IMR-90 (cell line): ENCODE measurements at places on chromosomes 7 and 10. TPM values are rescaled to one million over a fixed set of nuclear protein-coding genes. Genes with fewer than 3 reads are reported as not detected.

ZNF12 gene
- 20.8 and 22.8 TPM in 2 replicates for total RNA-seq

- no peaks in the 10 kb centered on the region for H3K4me1 ChIP-seq
- no peak for DNase-seq
- no peak overlapping the region for H3K27ac ChIP-seq
- no peak overlapping the region for H3K4me3 ChIP-seq
These were observed 644.2 kb upstream of the FOXK1 start for GRCh38 chr7:4037877-4038276.

GRCh38 chr10:113927440-113927839 is 73.0 kb downstream of the NHLRC2 start:
- no peak overlapping the region for H3K4me3 ChIP-seq
- no peaks in the 10 kb centered on the region for H3K36me3 ChIP-seq
- no peak overlapping the region for H3K27ac ChIP-seq
- no peaks in the 10 kb centered on the region for H3K4me1 ChIP-seq
- no peak for DNase-seq
- H3K27me3 ChIP-seq = no peaks in the 10 kb centered on the region; the same call in 1 of the 2 replicates

CLCN1 gene
- not detected in 2 replicates for total RNA-seq

SEC31B gene
- 1.1 and 1.3 TPM in 2 replicates for total RNA-seq

DNA sequence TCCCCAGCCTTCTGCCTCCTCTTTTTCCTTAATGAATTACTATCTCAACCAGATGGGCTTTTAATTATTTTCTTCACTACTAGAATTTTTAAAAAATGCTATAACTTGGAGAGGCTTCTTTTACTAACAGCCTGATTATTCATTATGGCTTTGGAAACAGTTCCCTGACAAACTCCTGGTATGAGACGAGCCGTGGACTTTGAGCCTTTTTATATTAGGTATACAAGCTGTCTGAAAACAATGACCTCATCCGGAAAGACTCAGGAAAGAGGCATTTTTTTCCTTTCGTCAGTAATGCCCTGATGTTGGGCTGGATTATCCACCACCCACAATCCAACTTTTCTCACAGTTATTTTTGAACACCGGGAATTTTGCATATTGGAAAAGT is 26.7 kb upstream of the ABLIM1 start:
- H3K36me3 ChIP-seq = no peaks in the 10 kb centered on the region
- no peak overlapping the region for H3K4me3 ChIP-seq
- no peaks in the 10 kb centered on the region for H3K27me3 ChIP-seq
- no peak overlapping the region for H3K27ac ChIP-seq
- peak; percentile 85 for DNase-seq

- no peaks in the 10 kb centered on the region; the same call in 1 of the 2 replicates for H3K27me3 ChIP-seq
- H3K4me1 ChIP-seq = no peaks in the 10 kb centered on the region
- no peak overlapping the region for H3K4me3 ChIP-seq
- H3K27ac ChIP-seq = no peak overlapping the region
- peaks cover 2% of the 10 kb centered on the region for H3K36me3 ChIP-seq
- DNase-seq = peak; percentile 52
These were observed 38.8 kb downstream of the SLC29A3 start for GRCh38 chr10:71357792-71358265.

ZNF425 gene
- total RNA-seq = 2.3 and 2.8 TPM in 2 replicates

- H3K27me3 ChIP-seq = no peaks in the 10 kb centered on the region
- DNase-seq = no peak
- H3K36me3 ChIP-seq = no peaks in the 10 kb centered on the region
- H3K4me3 ChIP-seq = no peak overlapping the region
These were observed 35.1 kb downstream of the SDK1 start for GRCh38 chr7:3336042-3336665.

DNA sequence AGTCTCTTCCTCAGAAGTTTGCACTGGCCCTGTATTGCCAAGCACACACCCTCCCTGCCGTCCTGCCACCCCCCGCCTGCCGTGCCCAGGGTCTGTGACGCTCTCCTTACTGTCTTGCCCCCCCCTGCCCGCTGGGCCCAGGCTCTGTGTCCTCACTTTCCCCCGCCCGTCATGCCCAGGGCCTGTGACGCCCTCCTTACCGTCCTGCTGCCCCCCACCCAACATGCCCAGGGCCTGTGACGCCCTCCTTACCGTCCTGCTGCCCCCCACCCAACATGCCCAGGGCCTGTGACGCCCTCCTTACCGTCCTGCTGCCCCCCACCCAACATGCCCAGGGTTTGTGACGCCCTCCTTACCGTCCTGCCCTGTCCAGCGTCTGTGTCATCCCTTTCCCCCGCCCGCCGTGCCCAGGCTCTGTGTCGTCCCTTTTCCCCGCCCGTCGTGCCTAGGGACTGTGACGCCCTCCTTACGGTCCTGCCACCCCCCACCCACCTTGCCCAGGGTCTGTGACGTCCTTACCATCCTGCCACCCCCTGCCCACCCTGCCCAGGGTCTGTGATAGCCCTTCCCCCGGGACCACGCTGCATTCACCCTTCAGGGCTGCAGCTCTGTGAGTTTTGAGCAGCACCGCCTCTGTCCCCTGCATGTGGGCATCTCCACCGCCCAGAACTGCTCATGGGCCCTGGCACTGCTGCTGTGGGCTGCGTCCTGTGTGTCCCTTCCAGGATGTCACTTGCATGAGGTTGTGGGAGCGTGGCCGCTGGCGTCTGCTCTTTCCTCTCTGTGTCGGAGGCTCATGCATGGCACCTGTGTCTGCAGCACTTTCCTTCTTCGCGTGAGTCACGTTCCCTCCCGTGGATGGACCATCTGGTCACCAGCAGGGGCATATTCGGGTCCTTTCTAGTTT is 19.3 kb upstream of the PRKAR1B start:
- H3K27me3 ChIP-seq = no peaks in the 10 kb centered on the region
- no peak overlapping the region for H3K27ac ChIP-seq
- H3K36me3 ChIP-seq = peaks cover 19% of the 10 kb centered on the region
- DNase-seq = no peak
- H3K4me1 ChIP-seq = no peaks in the 10 kb centered on the region

H2BK1 gene
- total RNA-seq = not detected in 2 replicates

FAM237B gene
- total RNA-seq = not detected in 2 replicates

KCNH2 gene
- total RNA-seq = 0.56 and 0.90 TPM in 2 replicates

DNA sequence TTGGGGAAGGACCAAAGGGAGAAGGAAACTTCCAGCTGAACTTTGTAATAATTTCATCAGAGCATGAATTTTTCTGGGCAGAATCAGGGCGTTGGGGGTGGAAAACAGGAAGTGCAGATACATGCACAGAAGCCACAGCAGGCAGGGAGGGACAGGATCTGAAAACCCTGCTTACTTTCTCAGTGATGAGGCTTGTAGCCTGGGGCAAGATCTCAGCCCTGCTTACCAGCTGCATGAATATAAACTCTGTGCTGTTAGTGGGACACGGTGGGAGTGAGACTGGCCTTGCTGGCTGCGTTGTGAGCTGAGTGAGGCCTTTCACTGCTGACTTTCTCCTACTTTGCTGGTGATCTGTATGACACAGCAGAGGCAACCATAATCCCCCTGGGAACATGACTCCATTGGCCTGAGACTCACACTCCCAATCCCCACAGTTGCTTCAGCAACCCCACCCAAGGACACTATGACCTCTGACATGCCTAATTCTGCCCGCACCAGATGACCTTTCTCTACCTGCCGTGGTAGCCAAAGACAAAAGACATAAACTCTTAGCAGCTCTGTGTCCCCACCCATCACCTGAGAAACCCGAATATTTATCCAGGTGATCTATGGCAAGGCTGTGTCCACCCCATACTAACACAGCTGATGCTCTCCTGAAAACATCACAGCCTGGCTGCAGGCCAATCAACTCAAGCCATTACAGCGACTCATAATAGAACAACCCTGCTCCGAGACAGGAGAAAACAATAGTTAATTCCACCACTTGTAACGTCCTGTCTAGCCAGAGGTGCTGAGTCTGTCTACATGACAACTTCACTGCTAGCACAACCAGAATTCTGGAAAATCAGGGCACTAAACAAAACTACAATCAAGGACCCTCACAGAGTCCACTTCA is 190.7 kb upstream of the CHRM2 start:
- H3K27me3 ChIP-seq = no peaks in the 10 kb centered on the region; the same call in 1 of the 2 replicates
- no peak overlapping the region for H3K4me3 ChIP-seq
- DNase-seq = peak; percentile 63
- H3K36me3 ChIP-seq = no peaks in the 10 kb centered on the region
- H3K4me1 ChIP-seq = peaks cover 5% of the 10 kb centered on the region

DNA sequence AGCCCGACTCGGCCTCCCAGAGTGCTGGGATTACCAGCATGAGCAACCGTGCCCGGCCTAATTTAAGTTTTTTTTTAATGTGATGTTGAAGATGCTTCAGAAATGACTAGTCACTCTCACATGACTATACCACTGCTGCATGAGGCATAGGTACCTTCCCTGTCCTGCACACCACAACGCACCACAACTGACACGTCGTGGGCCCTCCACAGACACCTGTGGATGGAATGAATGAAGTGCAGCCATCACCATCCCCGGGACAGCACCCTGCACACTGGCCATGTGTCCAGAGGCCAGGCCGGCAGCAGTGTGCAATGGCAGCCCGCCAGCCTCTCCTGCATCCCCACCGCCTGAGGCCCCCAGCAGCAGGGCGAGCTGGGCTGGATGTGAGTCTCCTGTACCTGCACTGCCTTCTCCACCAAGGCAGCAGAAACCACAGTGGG is 55.1 kb downstream of the VOPP1 start:
- no peak overlapping the region for H3K27ac ChIP-seq
- H3K36me3 ChIP-seq = peaks cover 41% of the 10 kb centered on the region
- H3K4me1 ChIP-seq = no peaks in the 10 kb centered on the region
- no peak overlapping the region for H3K4me3 ChIP-seq
- no peaks in the 10 kb centered on the region for H3K27me3 ChIP-seq

GRCh38 chr7:92808635-92809034 is 27.7 kb downstream of the CDK6 start:
- H3K36me3 ChIP-seq = peaks cover 4% of the 10 kb centered on the region
- DNase-seq = no peak
- H3K27ac ChIP-seq = no peak overlapping the region
- H3K4me1 ChIP-seq = peaks cover 7% of the 10 kb centered on the region
- no peaks in the 10 kb centered on the region for H3K27me3 ChIP-seq

- no peak overlapping the region for H3K27ac ChIP-seq
- H3K36me3 ChIP-seq = no peaks in the 10 kb centered on the region
- DNase-seq = no peak
- H3K4me3 ChIP-seq = no peak overlapping the region
- no peaks in the 10 kb centered on the region for H3K4me1 ChIP-seq
These were observed 594.1 kb downstream of the GRM8 start for GRCh38 chr7:126658684-126659083.
